Vagina (tissue), 2 donors: ENCODE measurements at places on chromosomes 4 and X.

GRCh38 chr4:19399001-19399400, 852.7 kb upstream of the SLIT2 start:
- DNase-seq, result no peak

GRCh38 chrX:117765211-117765610, 351.4 kb downstream of the KLHL13 start:
- no peak for DNase-seq

- DNase-seq, result no peak
Observed at GRCh38 chr4:136803433-136803832, 728.9 kb downstream of the PCDH18 start.

- no peak for DNase-seq
Observed at GRCh38 chr4:68765876-68766275, 49.9 kb upstream of the UGT2B10 start.

DNA sequence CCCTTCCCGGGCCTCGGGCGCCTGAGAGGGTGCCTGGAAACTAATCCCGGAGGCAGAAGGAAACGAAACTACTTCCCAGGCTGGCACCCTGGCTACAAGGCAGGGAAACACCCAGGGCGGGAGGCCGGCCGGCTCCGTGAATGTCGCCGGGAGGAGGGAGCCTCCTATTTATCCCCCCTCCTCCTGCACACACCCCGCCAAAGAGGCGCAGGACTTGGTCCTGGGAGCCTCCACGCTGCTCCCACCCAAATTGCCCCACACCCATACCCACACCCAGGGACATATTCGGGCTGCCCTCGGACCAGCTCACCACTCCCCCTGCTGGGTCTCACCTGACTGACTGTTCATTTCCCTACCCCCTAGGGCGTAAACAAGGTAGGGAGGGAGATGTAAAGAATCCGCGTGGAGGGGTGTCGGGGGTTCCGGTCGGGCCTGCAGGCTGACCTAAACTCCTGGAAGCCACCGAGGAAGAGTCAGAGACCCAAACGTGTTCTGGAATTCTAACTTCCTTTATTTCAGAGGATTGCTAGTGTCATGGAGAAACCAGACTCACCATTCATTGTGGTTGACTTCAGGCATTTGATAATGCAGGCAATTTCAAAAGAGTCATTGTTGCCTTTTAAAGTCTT, at the start of gene BTC:
Gene BTC (minus strand): TSS at position 142 of the 629 bp plus-strand sequence. CDS start 198 bp downstream, outside the sequence.
- DNase-seq, result no peak

GRCh38 chrX:24760363-24761000, 66.8 kb downstream of the POLA1 start:
- no peak for DNase-seq

GRCh38 chrX:122546269-122546668, 637.8 kb upstream of the GRIA3 start:
- no peak for DNase-seq

GRCh38 chrX:30863974-30864373, 25.1 kb downstream of the TAB3 start:
- DNase-seq, result no peak

DNA sequence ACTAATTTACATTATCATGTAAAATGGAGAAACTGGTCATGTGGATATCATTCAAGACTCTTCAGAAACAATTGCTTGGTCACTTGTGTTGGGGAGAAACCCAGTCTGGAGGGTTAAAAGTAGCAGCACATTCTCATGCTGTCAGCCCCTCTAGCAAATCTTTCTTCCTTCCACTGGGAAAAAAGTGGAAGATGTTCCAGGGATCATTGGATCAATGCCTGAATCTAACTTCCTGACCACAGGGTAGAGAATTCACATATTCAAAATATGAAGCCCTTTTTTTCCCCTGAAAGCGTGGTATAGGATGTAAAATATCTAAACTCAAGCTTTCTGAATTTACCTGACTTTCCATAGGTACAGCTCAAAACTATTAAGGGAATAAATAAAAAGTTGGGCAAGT, 98.0 kb downstream of the CXCL13 start:
- DNase-seq, result no peak

DNA sequence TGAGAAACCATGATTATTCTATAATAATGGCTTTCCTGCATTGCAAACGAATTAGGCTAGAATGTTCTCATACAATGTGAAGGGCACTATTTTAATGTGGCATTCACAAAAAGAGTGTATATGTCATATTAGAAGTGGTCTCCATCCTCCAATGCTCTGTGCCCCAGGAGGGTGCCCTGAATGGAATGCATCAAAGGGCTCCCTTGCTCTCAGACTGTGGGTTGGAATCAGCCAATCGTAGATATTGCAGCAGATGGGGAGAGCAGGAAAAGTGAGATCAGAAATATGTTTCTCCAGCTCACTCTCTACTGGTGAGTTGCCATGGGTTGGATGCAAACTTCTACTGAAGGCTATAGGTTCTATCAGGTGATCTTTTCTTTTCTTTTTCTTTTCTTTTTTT, 11.9 kb upstream of the NSUN7 start:
- no peak for DNase-seq

GRCh38 chr4:76545226-76545884, 110.3 kb downstream of the SHROOM3 start:
- DNase-seq, result no peak

GRCh38 chrX:129037389-129037788, 485.9 kb downstream of the SMARCA1 start:
- no peak for DNase-seq

DNA sequence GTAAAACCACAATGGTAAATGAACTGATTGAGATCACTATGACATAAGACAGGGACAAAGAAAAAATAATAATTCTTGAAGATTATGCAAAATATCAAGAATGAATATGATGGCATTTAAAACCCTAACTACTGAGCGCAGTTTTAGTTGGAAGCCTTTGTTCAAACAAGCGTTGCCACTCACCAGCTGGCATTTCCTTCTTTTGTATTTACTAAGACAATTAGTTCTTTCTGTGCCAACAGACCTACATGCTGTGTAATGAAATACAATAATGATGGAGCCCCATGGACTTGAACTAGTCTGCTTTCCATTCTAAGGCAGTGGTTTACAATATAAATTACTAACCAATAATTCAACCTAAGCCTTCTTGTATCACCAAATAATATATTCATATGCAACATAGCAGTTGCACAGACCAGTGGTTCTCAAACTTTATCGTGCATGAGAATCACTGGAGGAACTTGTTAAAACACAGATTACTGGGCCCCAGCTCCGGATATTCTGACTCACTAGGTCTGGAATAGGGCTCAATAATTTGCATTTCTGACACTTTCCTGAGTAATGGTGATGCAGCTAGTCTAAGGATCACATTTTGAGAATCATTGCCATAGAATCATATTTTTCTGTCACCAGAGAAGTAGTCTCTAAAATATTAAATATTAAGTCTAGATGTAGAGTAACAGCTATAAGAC, 196.4 kb upstream of the MAGEB18 start:
- no peak for DNase-seq

- DNase-seq, result no peak
Observed at GRCh38 chrX:63735882-63736281, 49.1 kb downstream of the ARHGEF9 start.

DNA sequence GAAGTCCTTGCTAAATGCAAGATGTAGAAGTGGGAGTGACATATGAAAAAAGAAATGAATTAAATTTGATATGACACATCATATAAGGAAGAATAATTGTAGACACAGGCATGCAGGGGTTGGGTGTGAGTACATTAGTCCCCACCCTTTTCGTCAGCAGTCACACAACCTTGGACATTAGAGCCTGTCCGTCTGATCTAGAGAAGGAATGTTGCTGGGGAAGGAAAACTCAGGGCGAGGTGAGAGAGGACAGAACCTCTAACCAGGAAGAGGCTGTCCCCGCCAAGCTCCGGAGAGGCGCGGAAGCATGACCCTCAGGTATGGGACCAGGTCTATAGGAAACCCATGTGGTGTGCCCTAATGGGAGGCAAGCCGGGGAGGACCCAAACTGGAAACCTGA, 102.1 kb downstream of the RELL1 start:
- DNase-seq, result no peak

DNA sequence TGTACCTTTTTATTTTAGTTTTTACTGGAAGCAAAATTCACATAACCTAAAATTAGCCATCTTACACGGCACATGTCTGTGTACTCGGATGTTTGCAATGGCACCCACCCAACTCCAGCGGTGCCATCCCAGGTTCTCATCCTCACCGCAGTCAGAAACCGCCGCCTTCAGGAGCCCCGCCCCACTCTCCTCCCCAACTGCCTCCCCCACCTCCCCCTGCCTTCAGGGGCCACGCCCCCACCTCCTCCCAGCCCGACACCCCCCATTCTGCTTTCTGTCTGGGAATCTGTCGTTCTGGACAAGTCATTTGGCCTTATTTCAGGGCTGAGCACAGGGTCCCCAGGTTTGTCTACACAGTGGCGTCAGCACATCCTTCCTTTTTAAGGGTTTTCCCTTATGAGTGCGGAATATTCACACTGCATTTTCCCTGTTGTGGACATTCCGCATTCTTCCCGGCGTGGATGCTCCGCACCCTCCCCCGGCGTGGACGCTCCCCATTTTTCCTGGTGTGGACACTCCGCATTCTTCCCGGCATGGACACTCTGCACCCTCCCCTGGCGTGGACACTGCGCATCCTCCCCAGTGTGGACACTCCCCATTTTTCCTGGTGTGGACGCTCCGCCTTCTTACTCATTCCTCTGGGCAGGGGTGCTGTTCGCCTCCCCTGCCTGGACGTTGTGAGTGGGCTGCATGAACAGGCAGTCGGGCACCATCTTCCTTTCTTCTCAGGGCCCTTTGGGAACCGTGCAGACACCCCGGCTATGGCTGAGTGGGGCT, 135.4 kb upstream of the NKX1-1 start:
- no peak for DNase-seq

DNA sequence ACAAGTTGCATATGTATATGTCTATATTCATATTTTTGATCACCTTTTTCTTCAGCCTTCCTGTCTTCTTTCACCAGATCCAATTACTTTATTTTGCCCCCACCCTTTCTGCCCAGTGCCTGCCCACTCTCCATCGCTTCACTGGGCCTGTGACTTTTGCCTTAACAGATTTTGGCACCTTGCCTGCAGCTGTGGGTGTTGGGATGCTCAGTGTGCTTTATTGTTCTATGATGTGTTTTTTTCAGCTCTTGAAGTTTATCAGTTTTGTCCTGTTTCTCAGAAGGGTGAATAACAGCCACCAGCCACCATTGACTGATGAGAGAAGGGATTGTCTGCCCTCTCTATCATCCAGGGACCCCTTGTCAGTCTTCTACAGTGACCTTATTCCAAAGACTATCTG, 77.2 kb upstream of the GALNT7 start:
- no peak for DNase-seq

- DNase-seq, result no peak
Observed at GRCh38 chrX:65596270-65597034, 61.9 kb upstream of the LAS1L start.

DNA sequence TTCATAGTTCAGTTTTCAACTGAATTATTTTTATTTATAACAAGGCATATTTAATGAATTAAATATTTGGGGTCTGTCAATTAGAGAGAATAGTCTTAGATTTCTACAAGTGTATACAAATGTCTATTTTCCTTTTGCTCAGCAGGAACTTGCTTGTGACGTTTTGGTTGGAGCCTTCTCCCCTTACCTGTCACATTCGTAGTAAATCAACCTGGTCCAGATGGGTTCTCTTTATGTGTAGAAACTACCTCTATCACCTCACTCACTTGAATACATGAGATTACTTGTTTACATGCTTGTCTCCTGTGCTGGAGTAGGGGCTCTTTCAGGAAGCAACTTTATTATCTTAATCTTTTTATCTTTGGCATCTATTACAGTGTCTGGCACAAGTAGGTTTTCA, 938.3 kb upstream of the IGFBP7 start:
- no peak for DNase-seq

DNA sequence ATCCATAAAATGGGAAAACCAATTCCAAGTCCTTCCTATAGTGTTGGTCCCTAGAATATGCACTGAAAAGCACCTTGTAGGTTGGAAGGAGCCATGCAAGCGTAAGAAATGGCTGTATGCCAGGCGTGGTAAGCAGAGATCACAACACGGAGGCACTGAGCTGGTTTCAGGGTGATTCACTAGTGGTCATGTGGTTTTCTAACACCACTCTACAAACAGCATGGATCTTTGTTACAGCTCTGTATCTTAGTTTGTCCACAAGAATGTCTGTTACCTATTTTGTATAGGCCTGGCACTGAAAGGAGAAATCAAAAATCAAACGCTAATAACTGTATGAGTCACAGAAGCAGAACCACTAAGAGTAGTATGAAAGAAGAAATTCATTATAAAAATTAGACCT, 71.9 kb downstream of the MAGEB17 start:
- no peak for DNase-seq

- no peak for DNase-seq
Observed at GRCh38 chr4:15361529-15361928, 66.3 kb upstream of the C1QTNF7 start.

- DNase-seq, result no peak
Observed at GRCh38 chrX:22135171-22135711, 103.1 kb downstream of the PHEX start.

- no peak for DNase-seq
Observed at GRCh38 chr4:158609116-158609515, 62.6 kb downstream of the C4orf46 start.

DNA sequence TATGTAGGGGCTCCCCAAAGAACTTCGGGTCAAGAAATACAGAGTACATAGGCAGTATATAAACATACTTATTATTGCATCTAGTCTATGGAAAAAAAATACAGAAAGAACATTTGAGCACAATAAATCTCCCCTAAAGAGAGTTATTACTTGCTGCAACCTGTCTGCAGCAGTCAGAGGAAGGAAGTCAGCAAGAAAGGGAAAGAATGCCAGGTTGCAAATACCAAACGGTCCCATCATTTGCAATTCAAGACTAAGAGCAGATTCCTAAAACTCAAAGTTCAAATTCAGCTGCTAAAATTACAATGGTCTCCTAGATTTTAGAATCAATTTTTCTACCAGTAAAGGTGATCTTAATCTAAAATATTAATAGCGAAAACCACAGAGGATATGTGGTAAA, 236.2 kb upstream of the NUDT6 start:
- DNase-seq, result no peak

DNA sequence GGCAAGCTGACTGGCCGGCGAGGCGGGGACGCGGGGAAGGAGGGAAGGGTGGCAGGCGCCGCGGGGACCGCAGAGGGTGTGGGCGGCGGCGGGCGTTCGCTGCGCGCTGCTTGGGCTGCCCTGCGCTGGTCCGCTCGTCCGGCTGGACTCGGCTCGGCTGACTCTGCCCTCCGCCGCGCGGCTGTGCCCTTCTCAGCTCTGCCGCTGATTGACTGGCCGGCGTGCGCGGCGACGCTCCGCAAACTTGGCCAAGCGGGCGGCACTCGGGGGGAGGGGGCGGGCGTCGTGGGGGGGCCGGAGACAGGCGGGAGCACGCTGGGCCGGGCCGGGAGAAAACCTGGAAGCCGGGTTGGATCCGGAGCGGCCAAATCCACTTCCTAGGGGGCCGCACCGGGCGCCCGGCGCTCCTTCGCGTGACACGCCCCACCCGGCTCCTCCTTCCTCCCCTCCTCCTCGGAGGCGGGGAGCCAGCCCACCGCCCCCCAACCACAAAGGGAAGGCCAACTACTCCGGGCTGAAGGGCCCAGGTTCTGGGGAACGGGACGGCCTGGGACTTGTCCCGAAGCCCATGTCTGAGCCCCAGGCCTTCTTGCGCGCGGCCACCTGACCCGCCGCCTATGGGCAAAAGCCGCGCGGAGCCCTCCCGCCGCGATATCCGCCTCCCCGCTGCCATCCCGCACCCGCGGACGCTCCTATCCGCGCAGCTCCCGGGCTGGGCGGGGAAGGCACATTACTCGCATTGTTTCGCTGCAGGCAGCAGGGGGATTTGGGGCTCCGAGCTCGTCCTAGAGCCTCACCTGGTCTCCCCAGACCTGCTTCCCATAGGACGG, at the start of gene GPC4:
Gene GPC4 (minus strand): TSS at position 214 of the 830 bp plus-strand sequence. CDS start 524 bp downstream, outside the sequence.
- no peak for DNase-seq

GRCh38 chrX:153875391-153876111, 10.4 kb downstream of the L1CAM start:
- no peak for DNase-seq

GRCh38 chr4:16843831-16844508, 54.5 kb downstream of the LDB2 start:
- no peak for DNase-seq
